ENCODE measurements at places on chromosomes 4 and X.

DNA sequence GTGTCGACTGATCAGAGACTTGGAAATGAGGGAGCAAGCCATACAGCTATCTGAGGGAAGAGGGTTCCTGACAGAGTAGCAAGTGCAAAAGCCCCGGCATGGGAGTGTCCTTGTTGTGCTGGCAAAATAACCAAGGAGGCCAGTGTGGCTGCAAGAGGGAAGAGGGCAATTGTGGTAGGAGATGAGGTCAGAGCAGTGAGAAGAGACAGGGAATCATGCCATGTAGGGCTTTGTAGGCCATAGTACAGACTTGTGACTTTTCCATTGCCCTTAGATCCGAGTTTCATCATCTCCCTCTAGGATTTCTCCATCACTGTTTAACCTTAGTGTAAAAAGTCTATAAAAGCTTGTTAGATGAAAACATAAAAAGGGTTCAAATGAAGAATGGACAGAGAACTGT, 76.2 kb downstream of the DOCK11 start:
- no peak for DNase-seq

- no peak for DNase-seq
Observed at GRCh38 chr4:14084598-14084997, 457.1 kb upstream of the BOD1L1 start.

- DNase-seq, result no peak
Observed at GRCh38 chrX:13257223-13258051, 62.4 kb downstream of the ATXN3L start.

DNA sequence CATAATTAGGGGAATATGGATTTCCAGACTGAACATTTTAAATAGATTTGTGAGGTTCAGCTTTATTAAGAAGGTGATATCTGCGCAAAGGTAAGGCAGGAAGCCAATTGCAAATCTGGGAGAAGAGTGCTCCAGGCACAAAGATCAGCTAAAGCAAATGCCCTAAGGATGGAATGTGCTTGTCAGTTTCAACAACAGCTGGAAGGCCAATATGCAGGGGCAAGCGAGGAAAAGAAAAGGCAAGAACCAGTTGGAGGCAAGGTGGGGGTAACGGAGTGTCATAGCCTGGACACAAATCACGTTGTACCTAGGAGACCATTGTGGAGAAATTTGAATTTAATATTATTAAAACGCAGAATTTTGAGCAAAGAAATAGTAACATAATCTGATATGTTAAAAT, 1710.3 kb upstream of the PCDH7 start:
- no peak for DNase-seq

GRCh38 chr4:103895876-103896465, 176.2 kb upstream of the TACR3 start:
- no peak for DNase-seq

DNA sequence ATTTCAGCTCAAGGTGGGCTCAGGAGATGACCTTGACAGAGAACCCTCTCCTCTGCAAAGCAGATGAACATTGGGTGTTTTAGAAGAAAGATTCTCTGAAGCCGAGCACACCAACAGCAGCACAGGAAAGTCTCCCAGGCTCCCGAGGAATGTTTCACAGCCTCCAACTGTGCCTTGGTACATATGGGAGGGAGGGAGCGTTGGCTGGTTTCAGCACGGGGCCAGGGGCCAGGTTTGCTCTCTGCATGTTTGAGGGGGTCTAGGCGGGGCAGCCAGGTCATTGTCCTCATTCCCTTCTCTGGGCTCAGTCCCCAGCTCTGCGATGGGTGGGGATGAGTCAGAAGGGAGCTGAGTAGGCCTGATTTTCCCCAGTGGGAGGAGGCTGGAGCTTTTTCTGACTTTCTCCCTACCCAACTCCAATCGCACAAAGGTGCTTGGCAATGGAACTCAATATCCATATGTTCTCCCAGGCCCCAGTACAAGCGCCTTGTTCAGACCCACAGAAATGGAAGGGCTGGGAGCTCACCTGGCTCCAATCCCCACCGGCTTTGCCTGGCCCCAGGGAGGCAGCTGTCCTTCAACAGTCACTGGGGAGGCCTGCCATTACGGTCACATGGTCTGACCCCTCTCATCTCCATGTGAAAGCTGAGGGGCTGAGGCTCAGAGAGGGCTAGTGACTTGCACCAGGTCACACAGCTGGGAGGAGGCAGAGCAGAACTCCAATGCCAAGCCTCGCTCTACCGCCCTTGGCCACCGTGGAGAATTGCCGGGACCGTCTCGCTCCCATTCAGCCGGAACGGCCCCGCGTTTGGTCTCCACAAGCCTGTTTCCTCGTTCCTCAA, 108.4 kb upstream of the AFAP1 start:
- DNase-seq, result no peak

DNA sequence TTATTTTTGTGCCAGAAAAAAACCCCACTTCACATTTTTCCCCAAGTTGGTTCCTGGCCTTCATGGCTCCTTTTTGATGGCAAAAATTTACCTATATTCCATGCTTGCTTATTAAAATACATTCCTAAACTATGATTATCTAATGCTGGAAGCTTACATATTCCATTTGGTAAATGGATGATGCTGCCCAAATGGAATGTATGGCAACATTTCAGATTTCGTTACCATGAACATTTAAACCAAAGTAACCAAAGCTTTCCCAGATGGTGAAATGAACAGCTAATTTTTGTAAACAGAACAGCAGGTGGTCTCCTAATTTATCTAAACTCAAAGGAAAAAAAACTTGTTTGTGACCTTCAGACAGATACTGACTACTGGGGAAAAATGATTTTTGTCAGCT, 110.8 kb upstream of the TEX13A start:
- DNase-seq, result no peak

- DNase-seq, result no peak
Observed at GRCh38 chrX:111375747-111376146, 36.2 kb downstream of the DCX start.

DNA sequence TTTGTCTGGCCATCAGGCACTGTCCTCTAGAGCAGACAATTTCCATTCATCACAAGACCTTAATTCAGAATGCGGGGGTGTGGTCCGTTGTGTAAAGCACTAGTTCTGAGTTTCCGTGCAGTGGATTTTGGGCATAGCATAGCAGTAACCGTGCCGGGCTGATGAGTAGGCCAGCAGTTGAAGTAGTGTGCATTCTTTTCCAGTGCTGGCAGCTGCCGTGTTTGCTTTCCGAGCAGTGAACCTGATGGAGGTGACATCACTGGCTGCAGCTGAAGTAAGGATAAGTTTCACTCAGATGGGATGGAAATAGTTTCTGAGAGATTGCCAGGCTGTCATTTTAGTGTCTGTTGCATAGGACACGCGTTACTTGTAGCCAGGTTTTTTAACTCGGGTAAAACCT, 107.0 kb upstream of the STIM2 start:
- no peak for DNase-seq

GRCh38 chr4:148029781-148030180, 297.9 kb downstream of the ARHGAP10 start:
- no peak for DNase-seq

GRCh38 chrX:9467751-9468150, 2.9 kb downstream of the TBL1X start:
- no peak for DNase-seq

GRCh38 chr4:26035921-26036320, 121.9 kb downstream of the SMIM20 start:
- DNase-seq, result no peak

GRCh38 chr4:46441136-46441859, 51.4 kb upstream of the GABRA2 start:
- DNase-seq, result no peak

DNA sequence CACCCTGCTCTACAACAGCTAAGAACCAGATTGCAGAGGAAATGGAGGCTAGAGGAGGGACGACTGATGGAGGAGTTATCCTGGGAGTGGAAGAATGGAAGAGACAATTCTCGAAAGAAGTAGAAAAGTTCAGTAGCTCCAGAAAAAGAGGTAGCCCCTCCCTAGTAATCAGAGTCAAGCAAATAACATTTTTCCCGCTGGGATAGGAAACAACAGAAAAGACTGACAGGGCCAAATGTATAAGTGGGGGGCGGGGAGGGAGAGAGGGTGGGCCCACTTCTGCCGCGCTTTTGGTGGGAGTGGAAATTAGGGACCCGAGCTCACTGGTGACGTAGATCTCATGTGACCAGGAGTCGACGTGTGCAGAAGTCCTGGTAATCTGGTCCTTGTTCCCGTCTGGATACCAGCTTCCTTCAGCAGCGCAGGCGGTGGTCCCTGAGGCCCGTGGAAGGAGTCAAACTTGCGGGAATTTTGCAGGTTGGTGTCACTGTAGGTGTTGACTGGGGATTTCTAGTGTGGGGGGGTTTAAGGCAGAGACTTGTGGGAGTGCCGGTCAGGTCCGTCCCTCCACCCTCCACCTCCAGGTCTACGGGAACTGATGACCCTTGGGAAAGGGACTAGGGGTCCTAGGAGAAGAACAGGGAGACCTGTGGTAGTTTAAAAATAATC, at the start of gene TCEAL9:
Gene TCEAL9 (plus strand): TSS at position 377 of the 669 bp plus-strand sequence. CDS start 1,179 bp downstream, outside the sequence.
- DNase-seq, result no peak

DNA sequence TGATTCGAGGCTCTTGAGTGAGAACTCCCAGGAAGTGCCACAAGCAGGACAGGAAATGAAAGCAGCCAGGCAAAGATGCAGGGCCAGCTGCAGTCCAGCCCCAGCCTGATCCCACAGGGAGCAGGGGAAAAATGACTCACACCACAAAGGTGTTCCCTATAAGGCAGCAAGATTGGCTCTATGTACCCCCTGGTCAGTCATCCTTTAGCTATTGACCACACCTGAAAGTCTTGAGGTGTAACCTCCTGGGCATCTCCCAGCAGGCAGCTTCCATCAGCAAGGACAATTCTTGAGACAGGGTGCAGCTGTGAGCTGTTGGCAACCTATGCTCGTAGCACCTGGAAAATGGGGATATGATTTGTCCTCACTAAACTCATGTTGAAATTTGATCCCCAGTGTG, 27.9 kb upstream of the EXOC1L start:
- DNase-seq, result no peak

GRCh38 chr4:35464964-35465528, 779.3 kb downstream of the ARAP2 start:
- no peak for DNase-seq

- no peak for DNase-seq
Observed at GRCh38 chr4:114694770-114695169, 96.2 kb downstream of the UGT8 start.

DNA sequence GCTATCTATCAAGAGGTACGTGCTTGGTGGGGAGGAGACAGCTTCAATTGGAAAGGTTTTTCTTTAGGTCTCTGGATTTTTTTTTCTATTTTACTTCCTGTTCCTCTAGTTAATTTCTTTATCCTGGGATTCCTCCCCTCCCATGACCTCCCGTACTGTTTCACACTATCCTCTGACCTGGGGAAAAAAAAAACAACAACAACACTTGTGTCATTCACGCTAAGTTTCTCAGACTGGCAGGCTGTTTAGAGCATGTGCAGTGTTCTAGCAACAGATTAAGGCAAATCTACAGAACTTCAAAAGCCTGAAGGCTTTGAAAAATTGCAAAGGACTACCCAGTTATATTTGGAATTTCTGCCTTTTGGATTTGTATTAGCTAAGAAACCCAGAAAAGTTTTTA, 358.4 kb downstream of the ARHGAP24 start:
- DNase-seq, result no peak

DNA sequence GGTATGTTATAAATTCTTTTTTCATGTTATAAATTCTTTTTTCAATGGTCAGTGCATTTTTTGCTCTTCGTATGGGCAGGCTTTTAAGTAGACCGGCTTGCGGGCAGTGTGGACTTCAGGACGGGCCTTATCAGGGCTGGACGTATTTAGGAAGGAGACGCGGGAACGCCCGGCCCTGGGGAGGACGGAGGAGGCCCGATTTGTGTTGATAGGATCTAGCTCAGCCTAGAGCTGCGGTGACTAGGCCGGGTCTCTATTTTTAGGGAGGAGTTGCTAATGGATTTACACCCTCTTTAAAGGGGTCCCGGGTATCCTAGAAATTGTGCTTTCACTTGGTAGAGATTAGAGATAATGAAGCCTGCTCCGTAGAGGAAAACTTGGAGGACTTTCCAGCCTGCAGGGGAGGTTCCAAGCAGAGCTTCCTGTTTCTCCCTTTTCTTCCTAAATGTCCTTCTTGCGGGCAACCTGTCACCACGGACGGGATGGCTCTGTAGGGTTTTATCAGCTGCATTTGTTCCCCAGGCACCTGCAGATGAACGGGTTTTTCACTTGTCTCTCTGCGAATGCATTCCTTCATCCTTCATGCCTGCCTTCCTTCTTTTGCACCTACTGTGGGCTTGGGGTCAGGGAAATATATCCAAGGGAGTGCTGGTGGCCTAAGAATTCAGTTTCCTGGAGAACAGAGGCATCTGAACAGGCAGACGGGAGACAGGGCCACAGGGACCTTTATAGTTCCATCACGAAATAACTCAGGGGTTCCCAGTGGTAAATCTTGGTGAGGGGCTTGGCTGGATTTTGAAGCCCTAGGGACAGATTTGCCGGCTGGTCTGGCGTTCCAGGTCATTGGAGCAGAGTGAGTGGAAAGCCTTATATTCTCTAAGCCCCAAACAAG, 1.4 kb downstream of the CD99 start:
- no peak for DNase-seq

DNA sequence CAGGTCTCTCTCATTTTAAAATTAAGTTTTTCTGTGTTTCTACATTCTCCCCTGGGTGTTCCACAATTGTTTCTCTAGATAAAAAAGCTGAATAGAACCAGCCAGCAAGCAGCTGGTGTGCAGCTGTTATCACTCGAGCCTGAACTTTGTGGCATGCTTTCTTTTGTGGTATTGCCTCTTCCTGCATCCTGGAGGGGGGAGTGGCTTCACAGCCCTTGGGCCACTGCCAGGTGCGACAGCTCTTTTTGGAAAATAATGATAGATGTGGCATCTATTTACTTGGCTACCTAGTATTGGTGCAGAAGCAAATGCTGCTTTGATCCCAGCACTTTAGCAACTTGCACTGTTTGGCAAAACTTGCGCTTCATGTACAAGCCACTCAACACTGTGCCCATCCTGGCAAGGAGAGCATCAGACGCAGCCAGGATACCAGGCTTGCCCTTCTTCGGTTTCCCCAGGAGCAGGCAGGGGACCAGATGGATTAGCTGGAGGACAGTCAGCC, 69.4 kb downstream of the HMGB2 start:
- no peak for DNase-seq

DNA sequence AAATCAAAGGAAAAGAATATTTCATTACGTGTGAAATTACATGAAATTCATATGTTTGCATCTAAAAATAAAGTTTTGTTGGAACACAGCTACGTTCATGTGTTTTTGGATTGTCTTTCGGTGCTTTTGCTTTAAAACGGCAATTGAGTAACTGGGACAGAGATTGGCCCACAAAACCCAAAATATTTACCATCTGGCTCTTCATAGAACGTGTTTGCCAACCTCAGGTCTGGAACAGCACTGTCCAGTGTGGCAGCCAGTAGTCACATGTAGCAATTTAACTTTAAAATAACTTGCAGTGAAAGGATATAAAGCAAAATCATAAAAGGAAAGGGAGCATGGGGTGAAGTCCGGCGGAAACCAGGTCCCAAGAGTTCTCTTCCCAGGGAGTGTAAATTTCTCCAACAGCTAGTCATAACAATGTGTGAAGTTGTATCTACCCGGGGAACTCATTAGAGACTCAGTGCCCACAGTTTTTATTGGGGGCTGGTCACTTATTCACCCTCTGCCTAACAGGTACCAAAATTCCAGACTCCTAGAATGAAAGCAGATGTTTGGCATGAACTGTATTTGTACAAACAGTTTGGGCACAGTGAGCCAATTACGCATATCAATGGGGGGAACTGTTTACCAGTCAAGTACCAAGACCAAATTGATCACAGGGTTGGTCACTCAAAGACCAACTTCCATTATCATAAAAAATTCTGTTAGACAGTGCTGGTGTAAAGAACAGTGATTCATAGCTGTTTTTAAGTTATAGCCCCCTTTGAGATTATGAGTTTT, 10.3 kb downstream of the OCIAD1 start:
- DNase-seq, result no peak
